Stimulated activated naive CD8-positive, alpha-beta T cell treated with anti-CD3 and anti-CD28 coated beads, Interleukin-15, amount 100 ng/mL, for 72 hours (primary cell): ENCODE measurements at places on chromosomes 16 and 17.

GRCh38 chr17:43952351-43952723 is 1.4 kb downstream of the PYY start:
- no peak for DNase-seq

- no peak for DNase-seq
Measured at GRCh38 chr16:75389096-75389690, 44.1 kb downstream of the CFDP1 start.

DNA sequence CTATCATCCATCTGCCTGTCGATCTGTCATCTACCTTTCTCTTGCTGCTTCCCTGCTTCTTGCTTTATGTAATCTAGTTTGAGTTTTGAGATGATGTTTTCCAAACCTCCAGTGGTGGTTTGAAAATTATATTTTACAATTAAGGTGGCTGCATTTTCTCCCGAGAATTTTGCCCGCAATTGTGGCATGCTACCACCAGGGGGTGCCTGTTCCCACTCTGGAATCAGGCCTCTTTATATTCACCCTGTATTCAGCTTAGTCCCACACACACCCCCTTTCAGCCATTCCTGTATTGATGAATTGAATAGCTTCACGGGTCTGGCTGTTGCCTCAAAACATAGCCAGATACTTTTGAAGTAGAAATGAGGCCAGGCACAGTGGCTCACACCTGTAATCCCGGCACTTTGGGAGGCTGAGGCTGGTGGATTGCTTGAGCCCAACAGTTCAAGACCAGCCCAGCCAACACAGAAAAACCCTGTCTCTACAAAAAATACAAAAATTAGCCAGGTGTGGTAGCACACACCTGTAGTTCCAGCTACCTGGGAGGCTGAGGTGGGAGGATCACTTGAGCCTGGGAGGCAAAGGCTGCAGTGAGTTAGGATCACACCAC is 3.2 kb downstream of the PRSS22 start:
- DNase-seq: no peak

DNA sequence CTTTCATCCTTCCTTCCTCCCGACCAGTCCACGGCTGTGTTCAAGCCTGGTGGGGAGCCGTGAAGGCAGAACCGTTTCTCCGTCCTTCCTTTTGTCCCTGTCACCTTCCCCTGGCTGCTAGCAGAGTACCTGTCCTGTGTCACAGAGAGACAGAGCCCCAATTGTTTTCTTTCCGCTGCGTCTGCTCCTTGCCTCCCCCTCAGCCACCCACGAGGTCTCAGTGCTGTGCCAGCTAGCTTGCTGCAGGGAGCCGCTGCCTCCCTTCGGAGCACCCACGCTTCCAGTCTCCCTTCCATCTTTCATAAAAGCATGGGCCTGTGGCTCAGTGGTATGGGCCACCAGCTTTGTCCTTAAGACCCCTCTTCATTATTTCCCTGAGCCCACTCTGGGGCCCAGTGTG is 62.2 kb downstream of the MPRIP start:
- no peak for DNase-seq

- DNase-seq: no peak
Measured at GRCh38 chr17:4469552-4469951, 29.1 kb upstream of the SPNS2 start.

GRCh38 chr17:30271102-30271501 is 20.6 kb downstream of the BLMH start:
- DNase-seq: no peak

DNA sequence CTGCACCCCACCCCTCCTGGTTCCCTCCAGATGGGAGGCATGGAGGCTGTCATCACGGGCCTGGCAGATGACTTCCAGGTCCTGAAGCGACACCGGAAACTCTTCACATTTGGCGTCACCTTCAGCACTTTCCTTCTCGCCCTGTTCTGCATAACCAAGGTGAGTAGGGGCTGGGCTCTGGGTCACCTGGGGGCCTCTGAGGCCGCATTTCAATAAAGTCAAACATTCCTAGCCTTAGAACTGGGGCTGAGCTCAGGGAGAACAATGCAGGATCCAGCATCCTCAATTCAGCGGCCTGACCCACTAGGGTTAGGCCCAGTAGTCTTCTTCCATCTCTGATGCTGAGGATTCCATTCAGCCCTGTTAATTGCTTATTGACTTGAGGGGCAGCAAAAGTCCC is 42.1 kb downstream of the SLC6A2 start:
- DNase-seq: no peak

- DNase-seq: no peak
Measured at GRCh38 chr17:76082326-76083251, 3.6 kb downstream of the ZACN start.

DNA sequence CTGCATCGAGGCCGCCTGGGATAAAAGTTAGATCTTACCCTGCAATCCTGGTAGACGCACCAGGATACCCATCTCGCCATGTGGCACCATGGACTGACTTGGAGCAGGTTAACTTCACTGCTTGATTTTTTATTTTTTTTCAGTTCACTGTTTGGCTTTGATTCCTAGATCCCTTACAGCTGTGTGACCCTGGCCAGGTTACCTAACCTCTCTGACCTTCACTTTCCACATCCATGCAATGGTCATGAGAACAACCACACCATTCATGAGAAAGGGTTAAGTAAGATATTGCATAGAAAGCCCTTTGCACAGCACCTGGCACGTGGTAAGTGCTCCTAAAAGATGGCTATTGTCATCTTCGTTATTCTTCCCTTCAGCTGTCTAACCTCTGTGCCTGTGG is 230.5 kb downstream of the SOX9 start:
- no peak for DNase-seq

DNA sequence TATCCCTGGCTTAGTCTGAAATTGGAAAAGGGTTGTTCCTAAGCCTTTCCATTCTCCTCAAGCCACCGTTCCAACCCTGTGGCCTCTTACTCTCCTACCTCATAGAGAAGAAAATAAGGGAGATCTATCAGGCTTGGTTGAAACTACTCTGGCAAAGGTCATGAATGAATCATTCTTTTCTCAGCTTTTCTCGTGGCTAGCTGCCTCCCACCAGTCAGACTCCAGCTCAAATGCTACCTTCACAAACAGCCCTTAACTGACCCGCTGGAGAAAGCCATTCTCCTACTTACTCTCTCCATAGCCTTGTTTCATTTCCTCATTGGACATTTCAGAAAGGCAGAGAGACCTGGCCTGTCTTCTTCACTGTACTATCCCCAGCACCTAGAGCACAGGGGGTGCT is 8.9 kb downstream of the MYH10 start:
- DNase-seq: peak; percentile 18

DNA sequence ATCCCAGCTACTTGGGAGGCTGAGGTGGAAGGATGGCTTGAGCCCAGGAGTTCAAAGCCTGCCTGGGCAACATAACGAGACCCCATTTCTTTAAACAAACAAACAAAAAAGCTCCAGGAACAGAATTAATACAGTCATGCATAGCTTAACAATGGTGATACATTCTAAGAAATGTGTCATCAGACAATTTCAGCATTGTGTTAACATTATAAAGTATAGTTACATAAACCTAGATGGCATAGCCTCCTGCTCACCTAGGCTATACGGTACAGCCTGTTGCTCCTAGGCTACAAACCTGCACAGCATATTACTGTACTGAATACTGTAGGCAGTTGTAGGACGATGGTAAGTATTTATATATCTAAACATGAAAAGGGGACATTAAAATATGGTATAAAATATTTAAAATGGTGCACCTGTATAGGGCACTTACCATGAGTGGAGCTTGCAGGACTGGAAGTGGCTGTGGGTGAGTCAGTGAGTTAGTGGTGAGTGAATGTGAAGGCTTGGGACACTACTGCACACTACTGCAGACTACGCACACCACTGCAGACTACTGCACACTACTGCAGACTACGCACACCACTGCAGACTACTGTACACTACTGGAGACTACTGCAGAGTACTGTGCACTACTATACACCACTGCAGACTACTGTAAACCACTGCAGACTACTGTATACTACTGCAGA is 74.6 kb downstream of the TMC6 start:
- no peak for DNase-seq

GRCh38 chr16:70790815-70791214 is 10.1 kb downstream of the VAC14 start:
- no peak for DNase-seq

DNA sequence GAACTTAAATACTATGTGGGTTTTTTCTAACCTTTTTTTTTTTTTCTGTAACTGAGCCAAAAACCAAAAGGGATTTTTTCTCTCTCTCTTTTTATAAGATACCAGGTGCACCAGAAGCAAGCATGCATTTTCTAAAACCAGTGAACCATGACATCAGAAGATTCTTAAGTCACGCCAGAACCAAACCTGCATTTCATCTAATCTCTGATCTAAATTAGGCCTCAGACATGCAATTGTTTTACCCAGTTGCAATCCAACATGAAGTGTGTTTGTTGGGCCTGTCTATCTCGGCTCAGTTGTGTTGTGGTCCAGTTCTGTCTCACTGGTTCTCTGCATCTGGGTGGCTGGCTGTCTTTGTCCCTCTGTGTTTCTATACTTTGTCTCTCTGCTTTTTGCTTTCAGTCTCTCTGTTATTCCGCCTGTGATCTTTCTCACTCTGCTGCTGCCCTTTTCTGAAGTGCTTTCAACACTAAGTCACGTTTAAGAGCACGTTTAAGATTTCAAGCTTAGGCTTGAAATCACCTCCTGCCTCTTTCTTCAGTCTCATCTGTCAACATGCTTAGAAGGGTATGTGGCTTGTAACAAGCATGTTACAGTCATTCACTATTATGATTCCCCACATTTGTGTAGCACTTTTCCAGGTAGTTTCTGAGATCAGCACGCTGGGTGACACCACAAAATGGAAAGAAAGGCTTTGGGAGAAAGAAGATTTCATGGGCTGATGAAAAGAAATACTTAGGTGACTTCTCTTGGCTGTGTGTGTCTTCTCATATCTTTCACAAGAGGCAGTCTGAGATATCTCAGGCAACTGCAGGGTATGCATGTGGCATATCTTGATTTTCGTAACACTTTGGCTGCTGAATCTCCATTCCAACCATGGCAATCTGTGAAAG is 488.9 kb downstream of the SHISA9 start:
- DNase-seq: no peak

- DNase-seq: no peak
Measured at GRCh38 chr17:75566416-75566815, 21.2 kb upstream of the MYO15B start.

GRCh38 chr16:84700446-84701300 is 873 bp downstream of the USP10 start:
- no peak for DNase-seq
